A673 (cell line): ENCODE measurements at places on chromosomes 12 and 14. TPM values are rescaled to one million over a fixed set of nuclear protein-coding genes. Genes with fewer than 3 reads are reported as not detected.

DNA sequence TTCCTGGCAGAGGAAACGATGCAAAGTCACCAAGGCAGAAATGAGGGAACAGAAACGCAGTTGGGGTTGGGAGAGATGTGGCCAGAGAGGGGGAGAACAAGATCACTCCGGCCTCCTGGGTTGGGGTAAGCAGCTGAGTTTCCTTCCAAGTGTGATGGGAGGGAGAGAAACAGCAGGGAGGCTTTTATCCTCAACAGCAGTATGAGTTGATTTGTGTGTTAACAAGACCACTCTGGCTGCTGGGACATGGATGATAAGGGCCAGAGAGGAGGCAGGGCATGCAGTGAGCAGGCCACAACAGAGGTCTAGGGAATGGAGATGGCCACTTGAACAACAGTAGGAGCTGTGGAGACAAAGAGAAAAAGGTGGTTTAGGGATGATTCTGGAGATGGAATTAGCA, 66.8 kb downstream of the GLRX5 start:
- no peak overlapping the region for H3K27ac ChIP-seq
- no peaks in the 10 kb centered on the region for H3K4me1 ChIP-seq
- no peak for DNase-seq

- DNase-seq, result no peak
- peaks cover 9% of the 10 kb centered on the region for H3K36me3 ChIP-seq
- no peaks in the 10 kb centered on the region for H3K4me1 ChIP-seq
- H3K27ac ChIP-seq, result no peak overlapping the region
- H3K27me3 ChIP-seq, result no peaks in the 10 kb centered on the region
Measured at GRCh38 chr12:106987846-106988245, 900 bp upstream of the MTERF2 start.

- no peak overlapping the region for H3K27ac ChIP-seq
- no peaks in the 10 kb centered on the region for H3K27me3 ChIP-seq
- H3K4me1 ChIP-seq, result no peaks in the 10 kb centered on the region
- no peaks in the 10 kb centered on the region for H3K36me3 ChIP-seq
- H3K4me3 ChIP-seq, result no peak overlapping the region
Measured at GRCh38 chr14:51605575-51605974, 46.1 kb upstream of the FRMD6 start.

Gene KRT8
- total RNA-seq, result 15.4 and 16.2 TPM in 2 replicates

DNA sequence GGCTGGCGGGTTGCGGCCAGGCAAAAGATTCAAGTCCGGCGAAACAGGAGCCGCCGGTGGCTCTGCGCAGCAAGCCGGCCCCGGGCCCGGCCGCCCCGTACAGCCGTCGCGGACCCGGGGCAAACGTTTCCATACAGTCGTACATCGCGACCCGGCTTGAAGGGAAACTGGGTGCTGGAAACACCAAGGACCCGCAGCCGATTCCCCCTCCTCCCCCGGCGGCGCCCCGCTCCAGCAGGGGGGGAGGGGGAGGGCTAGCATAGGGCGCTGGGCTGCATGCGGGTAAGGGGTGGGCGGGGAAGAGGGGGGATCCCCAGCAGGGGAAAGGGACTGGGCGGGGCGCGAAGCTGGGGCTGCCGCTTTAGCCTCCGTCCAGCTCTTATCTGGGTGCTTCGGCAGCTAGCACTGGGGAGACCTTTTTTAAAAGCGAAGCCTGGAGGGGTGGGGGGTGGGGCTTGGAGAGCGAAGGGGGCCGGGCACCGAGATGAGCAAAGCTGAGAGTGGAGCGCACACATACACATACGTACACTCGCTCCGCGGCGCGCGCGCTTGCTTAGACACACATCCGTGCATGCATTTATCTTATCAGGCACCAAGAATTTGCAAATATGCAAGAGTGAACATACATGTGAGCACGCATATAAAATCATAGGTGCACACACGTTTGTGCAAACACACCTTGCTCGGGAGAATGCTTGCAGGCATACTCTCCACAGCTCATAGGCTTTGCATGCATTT, 11.9 kb downstream of the RARG start:
- peak; percentile 88 for DNase-seq
- H3K4me1 ChIP-seq, result peaks cover 64% of the 10 kb centered on the region
- no peaks in the 10 kb centered on the region for H3K36me3 ChIP-seq
- H3K27ac ChIP-seq, result peak overlapping the region; percentile 75
- H3K4me3 ChIP-seq, result peak overlapping the region; percentile 64

Gene ESRRB
- total RNA-seq, result 0.47 and 1.2 TPM in 2 replicates

Gene KRT79
- not detected in 2 replicates for total RNA-seq

DNA sequence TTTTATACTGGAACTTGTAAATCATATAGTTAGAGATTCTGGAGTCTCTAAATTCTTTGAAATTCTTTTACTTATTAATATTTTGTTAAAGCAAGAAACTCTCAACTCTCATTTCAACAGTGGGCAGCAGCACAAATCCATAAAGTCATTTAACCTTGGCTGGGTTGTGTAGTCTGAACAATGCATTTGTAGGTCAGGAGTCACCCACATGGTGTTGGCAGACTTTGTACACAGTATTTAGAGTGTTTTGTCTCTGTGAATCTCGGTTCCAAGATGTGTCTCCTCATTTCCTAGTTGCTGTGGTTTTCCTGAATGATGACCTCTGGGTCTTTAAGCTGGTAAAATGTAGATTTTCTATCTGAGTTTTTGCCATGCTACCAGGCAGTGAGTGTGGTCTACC, 20.8 kb upstream of the STRAP start:
- H3K36me3 ChIP-seq, result no peaks in the 10 kb centered on the region
- H3K27ac ChIP-seq, result no peak overlapping the region
- H3K4me3 ChIP-seq, result no peak overlapping the region
- H3K4me1 ChIP-seq, result no peaks in the 10 kb centered on the region
- no peaks in the 10 kb centered on the region for H3K27me3 ChIP-seq
- DNase-seq, result no peak

GRCh38 chr12:56590237-56590830, 39.8 kb downstream of the BAZ2A start:
- H3K36me3 ChIP-seq, result peaks cover 9% of the 10 kb centered on the region
- no peaks in the 10 kb centered on the region for H3K4me1 ChIP-seq
- H3K4me3 ChIP-seq, result no peak overlapping the region
- DNase-seq, result peak; percentile 48
- H3K27me3 ChIP-seq, result no peaks in the 10 kb centered on the region

Gene LAG3
- total RNA-seq, result 4.1 and 5.5 TPM in 2 replicates

Gene BTG1
- 18.0 and 23.2 TPM in 2 replicates for total RNA-seq

GRCh38 chr14:68392393-68393141, 400.3 kb downstream of the ZFP36L1 start:
- no peak overlapping the region for H3K27ac ChIP-seq
- no peak overlapping the region for H3K4me3 ChIP-seq
- no peak for DNase-seq

Gene GDF3
- not detected in 2 replicates for total RNA-seq

Gene CLEC7A
- total RNA-seq, result 0.28 and 0.39 TPM in 2 replicates

Gene PCED1B
- 2.1 and 3.1 TPM in 2 replicates for total RNA-seq

DNA sequence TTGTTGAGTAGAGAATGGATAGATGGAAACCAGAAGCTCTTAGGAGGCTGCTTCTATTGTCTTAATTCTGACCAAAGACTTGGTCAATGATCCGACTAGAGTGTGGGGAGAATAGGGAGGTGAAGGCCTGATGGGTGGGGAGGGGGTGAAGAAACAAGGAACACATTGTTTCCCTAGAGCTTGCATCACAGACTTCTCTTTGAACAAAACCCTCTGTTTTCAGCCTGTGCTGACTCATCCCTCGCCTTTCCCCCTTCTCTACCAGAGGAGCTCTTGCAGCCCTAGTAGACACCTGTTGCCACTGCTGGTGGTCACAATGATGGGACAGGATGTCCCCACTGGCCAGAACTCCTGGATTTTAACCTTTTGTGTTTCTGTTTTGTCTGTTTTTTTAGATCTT, 46.8 kb upstream of the CISTR start:
- H3K4me3 ChIP-seq, result no peak overlapping the region
- H3K27me3 ChIP-seq, result peaks cover 7% of the 10 kb centered on the region
- no peak overlapping the region for H3K27ac ChIP-seq

DNA sequence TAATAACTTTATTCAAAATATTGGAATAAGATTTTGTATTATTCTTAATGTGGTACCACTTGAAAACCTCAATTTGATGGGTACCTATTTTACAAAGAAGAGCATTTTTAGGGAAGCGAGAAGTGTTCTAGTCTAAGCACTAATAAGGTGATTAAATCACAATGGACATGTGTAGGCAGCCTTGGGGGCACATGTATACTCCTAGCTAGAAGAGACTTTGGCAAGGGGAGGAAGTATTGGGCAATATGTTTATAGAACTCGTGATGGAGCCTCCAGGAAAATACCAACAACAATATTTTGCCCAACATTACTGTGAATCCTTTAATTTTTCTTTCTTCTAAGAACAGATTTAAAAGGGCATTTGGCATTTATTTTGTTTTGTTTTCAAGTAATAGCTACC, 280.3 kb downstream of the ADAMTS20 start:
- H3K4me1 ChIP-seq, result no peaks in the 10 kb centered on the region
- no peak overlapping the region for H3K27ac ChIP-seq
- no peak overlapping the region for H3K4me3 ChIP-seq
- H3K27me3 ChIP-seq, result no peaks in the 10 kb centered on the region

- DNase-seq, result no peak
- no peaks in the 10 kb centered on the region for H3K27me3 ChIP-seq
- H3K36me3 ChIP-seq, result no peaks in the 10 kb centered on the region
- H3K4me3 ChIP-seq, result no peak overlapping the region
- no peaks in the 10 kb centered on the region for H3K4me1 ChIP-seq
Measured at GRCh38 chr12:52351196-52352059, 15.9 kb downstream of the KRT85 start.

DNA sequence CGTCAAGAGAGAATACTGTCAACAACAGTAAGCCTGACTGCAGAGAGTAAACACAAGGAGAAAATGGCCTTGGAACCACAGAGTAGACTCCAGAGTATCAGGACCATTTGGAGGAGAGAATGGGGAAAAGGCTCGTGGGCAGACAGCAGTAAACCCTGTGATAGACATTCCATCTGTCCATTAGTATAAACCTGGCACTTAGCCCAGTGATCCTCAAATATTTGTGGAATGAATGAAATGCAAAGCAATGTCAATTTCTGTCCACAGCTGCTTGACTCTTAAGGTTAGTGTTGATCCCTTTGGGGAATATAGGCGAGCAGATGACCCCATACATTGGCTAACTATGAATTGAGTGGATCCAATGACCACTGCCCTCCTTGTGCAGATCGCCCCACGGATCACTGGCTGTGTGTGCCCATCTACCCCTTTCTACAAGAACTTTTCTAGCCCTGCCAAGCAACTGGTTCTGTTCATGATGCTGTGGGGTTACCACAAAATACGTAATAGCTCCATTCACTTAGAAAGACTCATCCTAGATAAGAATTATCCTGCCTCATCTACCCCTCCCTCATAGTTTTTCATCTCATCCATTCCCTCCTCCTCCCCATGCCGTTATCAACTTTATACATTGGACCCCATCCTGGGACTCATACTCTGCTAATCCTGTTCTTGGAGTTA, 846.8 kb downstream of the NRXN3 start:
- no peaks in the 10 kb centered on the region for H3K36me3 ChIP-seq
- H3K4me1 ChIP-seq, result no peaks in the 10 kb centered on the region
- H3K27ac ChIP-seq, result no peak overlapping the region
- H3K4me3 ChIP-seq, result no peak overlapping the region
- H3K27me3 ChIP-seq, result no peaks in the 10 kb centered on the region
- peak; percentile 11 for DNase-seq

Gene NOXRED1
- 0.58 and 1.0 TPM in 2 replicates for total RNA-seq

DNA sequence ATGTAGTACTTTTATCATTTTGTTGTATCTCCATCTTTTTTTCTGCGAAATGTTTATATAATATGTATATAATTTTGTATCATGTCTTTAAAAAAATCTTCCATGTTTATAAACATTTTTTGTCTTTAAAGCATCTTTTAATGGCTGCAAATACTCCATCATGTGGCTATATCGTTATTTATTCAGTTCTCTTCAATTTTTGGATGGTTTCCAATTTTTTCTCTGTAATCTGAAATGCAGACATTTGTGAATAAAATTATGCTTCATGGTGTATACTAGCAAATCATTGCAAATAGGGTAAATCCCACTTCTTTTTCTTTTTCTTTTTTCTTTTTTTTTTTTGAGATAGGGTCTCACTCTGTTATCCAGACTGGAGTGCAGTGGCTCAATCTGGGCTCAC, 54.0 kb downstream of the CPSF2 start:
- no peaks in the 10 kb centered on the region for H3K36me3 ChIP-seq
- H3K4me1 ChIP-seq, result no peaks in the 10 kb centered on the region
- no peak overlapping the region for H3K4me3 ChIP-seq
- no peaks in the 10 kb centered on the region for H3K27me3 ChIP-seq
- no peak overlapping the region for H3K27ac ChIP-seq

- no peak overlapping the region for H3K4me3 ChIP-seq
- DNase-seq, result peak; percentile 28
- no peak overlapping the region for H3K27ac ChIP-seq
- no peaks in the 10 kb centered on the region for H3K36me3 ChIP-seq
- no peaks in the 10 kb centered on the region for H3K4me1 ChIP-seq
Measured at GRCh38 chr14:98099527-98099926, 1172.5 kb downstream of the BCL11B start.

GRCh38 chr12:10957741-10958140, 18.7 kb upstream of the TAS2R14 start:
- no peaks in the 10 kb centered on the region for H3K36me3 ChIP-seq
- H3K27me3 ChIP-seq, result no peaks in the 10 kb centered on the region
- DNase-seq, result no peak
- H3K4me1 ChIP-seq, result no peaks in the 10 kb centered on the region
- H3K27ac ChIP-seq, result no peak overlapping the region

DNA sequence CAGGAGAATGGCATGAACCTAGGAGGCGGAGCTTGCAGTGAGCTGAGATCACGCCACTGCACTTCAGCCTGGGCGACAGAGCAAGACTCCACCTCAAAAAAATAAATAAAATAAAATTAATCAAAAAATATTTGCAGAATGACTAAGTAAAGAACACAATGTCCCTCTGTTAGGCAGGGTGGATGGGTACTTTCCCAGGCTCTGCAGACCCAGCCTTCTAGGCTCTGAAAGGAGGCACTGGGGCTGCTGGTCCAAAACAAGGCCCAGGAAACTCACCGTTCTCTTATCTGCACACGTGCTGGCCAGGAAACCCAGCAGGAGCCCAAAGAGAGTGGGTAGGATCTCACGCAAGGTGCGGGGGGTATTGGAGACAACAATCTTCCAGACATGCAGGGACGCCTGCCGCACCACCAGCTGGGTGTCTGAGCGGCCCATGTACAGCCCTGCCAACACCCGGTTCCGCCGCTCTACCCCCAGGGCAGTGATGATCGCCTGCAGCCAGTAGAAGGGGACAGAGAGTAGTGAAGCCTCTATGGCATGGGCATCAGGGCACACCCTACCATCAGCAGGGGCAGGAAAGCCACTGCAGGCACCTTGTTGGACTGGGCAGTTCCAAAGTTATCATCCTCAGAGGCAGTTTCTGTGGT, 25.8 kb upstream of the RAB35 start:
- peaks cover 92% of the 10 kb centered on the region for H3K36me3 ChIP-seq
- no peaks in the 10 kb centered on the region for H3K27me3 ChIP-seq
- DNase-seq, result no peak

Gene SERPINA5
- total RNA-seq, result not detected in 2 replicates

- DNase-seq, result no peak
- H3K4me3 ChIP-seq, result no peak overlapping the region
- no peaks in the 10 kb centered on the region for H3K4me1 ChIP-seq
- H3K27me3 ChIP-seq, result no peaks in the 10 kb centered on the region
Measured at GRCh38 chr12:12600659-12601058, 11.0 kb upstream of the CREBL2 start.

Gene NINJ2
- total RNA-seq, result 0.42 TPM in 1 of 2 replicates, not detected in the other

GRCh38 chr12:124568431-124569374, 1.3 kb upstream of the NCOR2 start:
- no peaks in the 10 kb centered on the region for H3K27me3 ChIP-seq
- peaks cover 31% of the 10 kb centered on the region for H3K4me1 ChIP-seq
- no peaks in the 10 kb centered on the region for H3K36me3 ChIP-seq
- peak overlapping the region; percentile 88 for H3K27ac ChIP-seq
